ENCODE measurements at places on chromosomes 13 and 19.
A peak's percentile ranks its signal among the peaks of the same experiment; 100 is the strongest.

DNA sequence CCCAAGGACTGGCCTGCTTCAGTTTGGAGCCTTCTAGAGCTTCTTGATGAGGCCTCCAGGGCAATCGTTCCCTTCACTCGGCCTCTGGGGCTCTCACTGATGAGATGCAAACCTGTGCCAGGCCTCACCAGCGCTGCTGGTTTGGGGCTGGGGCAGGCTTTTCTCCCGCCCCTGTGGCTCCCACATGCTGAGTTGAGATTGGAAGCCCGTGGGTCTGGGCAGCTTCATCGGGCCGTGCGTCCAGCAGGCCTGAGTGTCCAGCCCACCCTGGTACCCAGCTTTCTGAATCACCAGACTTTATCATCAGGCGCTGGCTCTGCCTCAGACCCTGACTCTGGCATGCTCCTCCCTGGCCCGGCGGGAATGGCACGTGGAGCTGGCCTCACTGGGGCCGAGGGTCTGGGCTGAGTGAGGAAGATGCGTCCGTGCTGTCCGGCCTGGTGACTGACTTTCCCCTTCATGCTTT, 4.3 kb downstream of the CALM3 start:
- no peak for DNase-seq

DNA sequence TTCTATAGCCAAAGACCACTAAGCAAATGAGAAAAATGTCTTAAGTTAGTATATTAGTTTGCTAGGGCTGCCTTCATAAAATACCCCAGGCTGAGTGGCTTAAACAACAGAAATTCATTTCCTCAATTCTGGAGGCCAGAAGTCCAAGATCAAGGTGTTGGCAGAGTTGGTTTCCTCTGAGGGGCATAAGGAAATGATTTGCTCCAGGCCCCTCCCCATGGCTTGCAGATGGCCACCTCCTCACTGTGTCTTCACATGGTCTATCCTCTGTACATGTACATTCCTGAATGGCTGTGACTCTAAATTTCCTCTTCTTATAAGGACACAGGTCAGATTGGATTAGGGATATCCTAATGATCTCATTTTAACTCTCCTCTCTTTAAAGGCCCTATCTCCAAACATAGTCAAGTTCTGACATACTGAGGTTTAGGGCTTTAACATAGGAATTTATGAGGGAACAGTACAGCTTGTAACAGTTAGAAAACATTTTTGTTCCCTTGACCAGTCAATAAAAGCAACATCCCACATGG, 307.4 kb downstream of the DIAPH3 start:
- no peak for DNase-seq

DNA sequence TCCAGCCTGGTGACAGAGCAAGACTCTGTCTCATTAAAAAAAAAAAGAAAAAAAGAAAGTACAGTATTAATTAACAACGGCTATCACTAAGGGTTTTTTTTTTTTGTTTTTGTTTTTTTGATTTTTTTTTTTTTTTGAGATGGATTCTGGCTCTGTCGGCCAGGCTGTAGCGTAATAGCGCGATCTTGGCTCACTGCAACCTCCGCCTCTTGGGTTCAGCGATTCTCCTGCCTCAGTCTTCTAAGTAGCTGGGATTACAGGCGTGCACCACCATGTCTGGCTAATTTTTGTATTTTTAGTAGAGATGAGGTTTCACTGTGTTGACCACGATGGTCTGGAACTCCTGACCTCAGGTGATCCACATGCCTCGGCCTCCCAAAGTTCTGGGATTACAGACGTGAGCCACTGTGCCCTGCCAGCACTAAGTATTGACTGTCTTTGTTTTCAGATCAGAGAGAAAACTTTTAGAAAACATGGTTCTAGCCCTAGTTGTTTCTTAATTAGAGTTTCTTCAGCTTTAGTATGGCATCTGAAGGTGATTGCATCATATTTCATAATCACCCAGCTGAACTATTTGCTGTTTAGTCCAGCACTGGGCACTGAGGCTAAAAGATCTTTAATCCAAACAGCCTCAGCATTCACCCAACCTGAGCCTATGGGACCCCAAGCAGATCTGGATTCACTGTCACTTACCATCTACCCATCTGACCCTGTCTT, 2.7 kb upstream of the GATAD2A start:
- no peak for DNase-seq

DNA sequence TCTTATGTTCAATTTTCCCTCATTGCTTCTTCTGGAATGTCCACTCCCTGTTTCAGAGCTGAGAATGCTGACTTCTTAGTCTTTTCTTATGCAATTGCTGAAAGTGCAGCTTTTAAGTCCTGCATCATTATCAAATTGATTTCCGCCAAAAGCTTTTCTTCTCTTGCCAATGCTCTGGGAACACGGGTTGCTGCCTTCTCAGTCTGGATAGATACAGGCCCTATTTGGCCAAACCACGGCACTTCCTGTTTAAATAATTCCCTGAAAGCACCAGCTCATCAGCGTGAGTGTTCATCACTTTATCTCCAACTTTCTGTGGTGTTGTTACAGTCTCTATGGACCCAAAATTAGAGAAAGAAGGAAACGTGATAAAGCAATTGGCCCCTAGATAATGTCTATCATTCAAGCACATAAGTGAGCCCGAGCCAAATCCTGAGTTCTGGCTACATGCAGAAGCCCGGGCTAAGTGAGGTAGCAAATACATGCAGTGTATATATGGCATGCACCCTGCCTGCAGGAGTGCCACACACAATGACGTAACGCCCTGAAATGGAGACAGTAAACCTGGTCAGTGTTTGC, 85.7 kb downstream of the CYSLTR2 start:
- no peak for DNase-seq

DNA sequence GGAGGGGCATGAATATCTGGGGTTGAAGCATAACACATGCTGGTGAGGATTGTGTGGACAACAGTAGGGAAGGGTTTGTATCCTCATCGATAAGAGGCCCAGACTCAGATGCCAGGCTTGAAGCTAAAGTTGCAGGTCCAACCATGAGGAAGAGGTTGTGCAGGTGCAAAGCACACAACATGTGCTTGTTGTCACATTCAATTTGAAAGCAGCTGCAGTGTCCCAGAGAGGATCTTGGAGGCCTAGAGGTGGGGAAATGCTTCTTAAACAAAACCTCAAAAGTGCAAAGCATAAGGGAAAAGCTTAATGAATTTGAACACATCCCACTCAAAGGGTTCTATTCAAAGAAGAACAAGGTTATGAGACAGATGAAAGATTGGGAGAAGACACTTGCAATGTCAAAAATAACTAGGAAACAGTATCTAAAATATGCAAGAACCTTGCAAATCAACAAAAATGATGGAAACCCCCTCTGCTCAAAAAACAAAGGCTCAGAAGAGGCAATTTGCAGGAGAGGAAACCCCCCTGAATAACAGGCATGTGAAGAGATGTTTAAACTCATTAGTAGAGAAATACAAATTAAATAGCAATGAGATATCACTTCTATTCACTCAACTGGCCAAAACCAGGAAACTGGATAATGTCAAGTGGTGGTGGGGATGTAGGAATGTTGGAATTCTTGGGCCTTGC, 187.1 kb downstream of the KATNAL1 start:
- no peak for DNase-seq

DNA sequence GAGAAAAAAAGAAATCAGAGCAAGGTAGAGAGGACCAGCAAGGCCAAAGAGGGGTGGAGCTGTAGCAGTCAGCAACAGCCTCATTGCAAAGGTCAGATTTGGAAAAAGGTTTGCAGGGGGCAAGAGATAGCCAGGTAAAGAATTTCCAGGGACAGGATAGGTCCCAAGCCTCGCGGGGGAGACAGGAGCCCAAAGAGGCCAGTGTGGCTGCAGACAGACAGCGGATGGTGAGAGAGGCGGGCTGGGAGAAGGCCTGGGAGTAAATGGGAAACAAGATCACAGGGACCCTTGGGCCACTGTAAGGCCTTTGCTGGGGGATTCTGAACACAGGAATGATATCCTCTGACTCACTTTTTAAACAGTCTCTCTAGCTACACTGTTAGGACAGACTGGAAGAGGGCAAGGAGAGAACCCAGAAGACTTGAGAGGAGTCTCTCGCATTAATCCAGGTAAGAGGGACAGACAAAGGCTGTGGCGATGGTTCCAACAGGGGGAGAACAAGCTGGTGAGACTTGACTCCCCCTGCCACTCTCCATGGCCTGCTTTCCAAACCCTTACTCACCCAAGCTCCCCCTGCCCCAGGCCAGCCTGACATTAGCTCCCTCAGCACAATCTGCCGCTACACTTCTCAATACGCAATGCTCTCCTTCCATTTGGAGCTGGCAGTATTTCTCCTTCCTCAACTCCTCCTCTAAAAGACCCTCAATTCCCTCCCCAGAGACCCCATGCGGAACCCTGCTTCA, 31.8 kb downstream of the DOCK9 start:
- no peak for DNase-seq

DNA sequence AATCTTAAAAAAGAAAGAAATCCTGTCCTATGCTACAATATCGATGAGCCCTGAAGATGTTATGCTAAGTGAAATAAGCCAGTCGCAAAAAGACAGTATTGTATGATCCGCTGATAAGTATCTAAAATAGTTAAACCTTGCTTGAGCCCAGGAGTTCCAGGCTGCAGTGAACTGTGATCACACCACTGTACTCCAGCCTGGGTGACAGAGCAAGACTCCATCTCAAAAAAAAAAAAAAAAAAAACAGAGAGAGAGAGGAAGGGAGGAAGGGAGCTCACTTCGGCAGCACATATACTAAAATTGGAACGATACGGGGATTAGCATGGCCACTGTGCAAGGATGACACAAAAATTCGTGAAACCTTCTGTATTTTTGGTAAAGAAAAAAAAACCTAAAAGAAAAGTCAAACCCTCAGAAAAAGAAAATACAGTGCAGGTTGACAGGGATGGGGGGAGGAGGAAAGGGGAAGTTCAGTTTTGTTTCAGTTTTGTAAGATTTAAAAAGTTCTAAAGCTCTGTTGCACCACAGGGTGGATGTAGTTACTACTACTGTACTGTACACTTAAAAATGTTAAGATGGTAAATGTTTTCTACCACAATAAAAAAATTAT, 8.4 kb downstream of the CLASRP start:
- no peak for DNase-seq

GRCh38 chr19:5628461-5628860, 5.6 kb downstream of the SAFB start:
- DNase-seq: no peak

- no peak for DNase-seq
Measured at GRCh38 chr19:50272263-50272897, 56.8 kb downstream of the KCNC3 start.

DNA sequence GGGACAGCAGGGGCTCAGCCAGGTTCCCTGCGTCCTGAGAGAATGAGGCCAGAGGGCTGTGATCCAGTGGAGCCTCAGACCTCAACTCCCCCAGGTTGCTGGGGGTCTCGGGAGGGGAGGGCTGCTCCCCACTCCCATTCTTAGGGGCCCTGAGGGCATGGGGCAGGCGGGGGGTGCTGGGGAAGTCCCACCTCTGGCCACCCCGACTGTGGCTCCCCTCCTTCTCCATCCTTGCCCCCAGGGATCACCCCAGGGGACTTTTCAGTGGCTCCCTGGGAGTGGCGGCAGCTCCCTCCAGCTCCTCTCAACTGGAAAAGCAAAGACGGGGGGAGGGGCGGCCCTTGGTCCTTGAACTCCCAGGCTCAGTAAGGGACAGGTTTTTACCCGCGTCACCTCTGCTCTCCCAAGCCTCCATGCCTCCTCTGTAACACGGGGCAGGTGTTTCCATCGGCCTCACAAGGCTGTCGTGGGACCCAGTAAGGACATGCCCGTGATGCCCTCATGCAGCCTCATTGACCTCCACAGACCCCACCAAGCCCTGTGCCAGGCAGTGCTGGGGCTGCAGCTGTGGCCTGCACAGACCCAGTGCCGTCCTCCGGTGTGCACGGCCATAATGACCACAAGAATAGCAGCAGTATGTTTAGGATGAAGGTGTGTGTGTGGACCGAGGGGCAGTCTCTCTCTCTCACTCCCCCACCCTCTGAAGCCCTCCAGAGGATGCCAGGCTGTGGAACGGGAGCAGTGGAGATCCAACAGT, 11.6 kb upstream of the TOMM40 start:
- no peak for DNase-seq

DNA sequence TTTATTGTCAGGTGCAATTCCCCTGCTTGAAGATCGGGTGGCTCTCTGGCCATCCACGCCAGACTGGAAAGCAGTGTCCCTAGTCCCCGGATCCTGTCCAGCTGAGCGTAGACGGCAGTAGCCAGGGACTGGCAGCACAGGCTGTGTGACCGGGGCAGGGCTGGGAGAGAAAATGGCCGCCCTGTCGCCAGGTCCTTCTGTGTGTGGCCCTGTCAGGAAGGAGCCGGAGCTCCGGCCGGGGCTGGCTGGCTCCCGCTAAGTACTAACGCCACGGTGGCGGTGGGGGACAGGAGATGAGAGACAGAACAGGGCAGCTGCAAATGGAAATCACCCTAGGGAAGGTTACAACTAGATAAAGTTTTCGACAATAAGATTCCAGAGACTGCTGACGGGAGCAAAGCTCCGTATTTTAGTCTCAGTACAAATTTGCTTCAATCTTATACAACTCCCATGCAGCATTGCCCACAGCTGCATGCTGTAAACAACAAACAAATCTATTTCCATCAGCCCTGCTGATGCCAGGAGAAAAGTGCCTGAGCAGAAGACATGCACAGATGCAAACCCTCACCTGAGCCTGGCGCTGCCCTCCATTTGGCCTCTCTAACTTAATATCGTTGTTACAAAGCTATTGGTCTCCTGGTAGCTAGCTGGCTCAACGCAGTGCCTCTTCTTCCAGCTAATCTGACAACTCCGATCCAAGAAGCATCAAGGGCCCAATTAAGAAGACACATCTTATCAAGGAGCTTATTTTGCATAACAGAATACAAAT, 253.0 kb downstream of the TSHZ3 start:
- no peak for DNase-seq

DNA sequence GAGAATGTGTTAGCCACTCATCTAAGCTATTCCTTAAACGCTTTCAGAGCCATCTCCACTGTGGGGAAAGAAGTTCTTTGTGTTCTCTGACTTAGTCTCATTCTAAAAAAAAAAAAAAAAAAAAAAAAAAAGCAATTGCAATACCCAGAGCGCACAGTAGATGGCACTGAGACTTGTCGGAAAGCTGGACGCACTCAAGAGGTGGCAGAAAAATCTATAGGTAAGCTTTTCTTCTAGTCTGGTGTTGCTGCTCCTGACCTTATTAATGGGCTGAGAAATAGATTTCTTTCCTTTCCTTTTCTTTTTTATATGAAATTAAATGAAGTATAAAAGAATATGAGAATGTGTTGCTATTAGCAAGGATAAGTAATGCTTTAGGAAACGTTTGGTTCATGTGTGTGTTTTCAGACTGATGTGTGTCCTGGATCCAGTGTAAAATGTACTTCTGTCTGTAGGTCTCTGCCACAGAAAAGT, 4.7 kb upstream of the GJB2 start:
- peak; percentile 49 for DNase-seq

Measured in CD4-positive, alpha-beta T cell treated with Interleukin-17A for 4 hours (primary cell).